ENCODE measurements at places on chromosomes 12 and 14.

DNA sequence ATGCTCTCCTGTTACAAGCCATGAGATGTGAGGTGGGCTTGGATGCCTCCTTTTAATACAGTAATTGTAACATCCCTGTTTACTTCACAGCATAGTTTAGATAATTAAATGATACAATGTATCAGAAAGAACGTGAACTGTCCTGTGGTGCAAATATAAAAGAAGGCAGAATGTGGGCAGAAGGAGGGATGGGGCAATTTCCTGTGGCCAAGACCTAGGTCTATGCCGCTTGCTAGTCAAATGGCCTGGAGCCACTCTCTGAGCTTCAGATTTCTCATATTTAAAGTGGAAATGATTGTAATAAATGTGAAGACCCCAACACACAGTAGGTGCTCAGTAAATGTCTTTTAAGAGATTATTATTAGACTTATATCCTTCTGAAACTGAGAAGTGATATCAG, 24.0 kb upstream of the EVL start:
- DNase-seq, result no peak

- DNase-seq, result no peak
Measured at GRCh38 chr12:124675881-124676713, 108.7 kb upstream of the NCOR2 start.

DNA sequence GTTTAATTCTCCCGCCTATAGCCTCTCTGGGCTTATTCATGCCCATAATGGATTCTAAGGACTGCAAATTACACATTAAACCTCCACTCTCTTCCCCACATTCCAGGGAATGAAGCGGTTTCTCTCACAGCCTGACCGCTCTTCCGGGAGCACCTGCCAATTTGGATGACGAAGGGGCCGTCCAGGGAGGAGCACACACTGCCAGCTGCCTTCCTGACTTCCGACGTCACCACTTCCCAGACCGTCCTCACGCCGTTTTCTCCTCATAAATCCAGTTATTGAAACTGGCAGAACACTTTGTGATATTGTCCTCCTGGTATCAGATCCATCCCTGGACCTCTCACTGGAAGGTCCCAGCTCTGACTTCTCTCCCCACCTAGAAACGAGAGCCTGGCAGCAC, 87.6 kb downstream of the GCH1 start:
- DNase-seq, result no peak

GRCh38 chr12:13060581-13060980, 16.4 kb downstream of the FAM234B start:
- no peak for DNase-seq

GRCh38 chr12:107917912-107918800, 143.7 kb downstream of the ASCL4 start:
- no peak for DNase-seq

DNA sequence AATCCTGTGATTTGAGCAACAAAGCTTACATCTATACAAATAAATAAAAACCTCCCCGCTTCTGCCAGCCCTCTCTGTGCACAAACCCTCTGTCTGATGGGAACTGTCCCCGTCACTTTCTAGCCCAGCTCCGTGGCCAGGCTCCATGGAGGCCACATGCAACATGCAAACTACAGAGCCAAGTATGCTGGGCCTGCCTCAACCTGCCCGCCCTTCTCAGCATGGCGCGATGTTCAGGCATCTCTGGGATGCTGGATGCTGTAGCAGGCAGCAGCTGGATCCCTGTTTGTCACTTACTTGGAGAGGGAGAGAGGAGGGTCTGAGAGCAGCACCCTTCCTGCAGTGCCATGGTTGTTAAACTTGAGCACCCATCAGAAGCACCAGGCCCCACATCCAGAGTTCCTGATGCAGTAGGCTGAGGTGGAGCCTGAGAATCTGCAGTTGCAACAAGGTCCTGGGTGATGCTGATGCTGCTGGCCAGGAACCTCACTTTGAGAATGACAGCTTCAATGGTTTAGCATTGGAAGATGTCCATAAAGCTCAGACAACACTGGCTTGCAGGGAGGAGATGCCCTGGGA, 32.4 kb downstream of the CLMN start:
- no peak for DNase-seq

- DNase-seq, result peak; percentile 8
Measured at GRCh38 chr12:66409195-66409871, 107.0 kb downstream of the HELB start.

DNA sequence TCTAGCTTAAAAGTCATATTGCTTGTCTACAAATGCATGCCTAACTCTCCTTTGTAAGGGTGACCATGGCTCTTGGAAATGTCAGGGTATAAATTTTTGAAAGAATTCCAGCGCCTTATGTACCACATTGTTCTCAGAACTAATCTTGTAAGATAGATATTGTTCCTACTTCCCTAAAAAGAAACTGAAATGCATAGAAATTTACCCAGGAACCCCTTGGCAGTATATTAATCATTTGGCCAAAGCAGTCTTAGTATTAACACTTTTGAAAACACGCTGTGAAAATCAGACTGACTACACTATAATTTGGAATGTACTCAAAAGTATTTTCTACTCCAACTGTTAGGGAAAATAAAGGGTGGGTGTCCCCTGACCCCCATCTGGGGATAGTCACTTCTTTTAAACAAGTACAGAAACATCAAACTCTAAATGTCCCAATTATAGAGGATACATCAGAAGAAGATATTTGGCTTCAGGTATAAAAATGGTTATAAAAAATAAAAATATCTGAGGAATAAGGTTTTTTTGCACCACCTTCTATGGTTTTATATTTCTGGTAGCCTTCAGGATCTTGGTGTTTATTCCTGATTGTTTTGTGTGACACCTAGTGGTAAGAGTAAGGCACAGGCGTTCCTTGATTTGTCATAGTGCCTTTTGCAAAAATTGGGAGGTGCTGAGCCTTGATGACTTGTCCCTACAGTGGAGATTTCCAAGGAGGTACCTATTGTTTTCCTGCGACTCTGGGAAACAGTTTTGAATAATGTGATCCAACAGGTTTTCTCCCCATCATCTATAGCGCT, 2.2 kb upstream of the NFKBIA start:
- no peak for DNase-seq

DNA sequence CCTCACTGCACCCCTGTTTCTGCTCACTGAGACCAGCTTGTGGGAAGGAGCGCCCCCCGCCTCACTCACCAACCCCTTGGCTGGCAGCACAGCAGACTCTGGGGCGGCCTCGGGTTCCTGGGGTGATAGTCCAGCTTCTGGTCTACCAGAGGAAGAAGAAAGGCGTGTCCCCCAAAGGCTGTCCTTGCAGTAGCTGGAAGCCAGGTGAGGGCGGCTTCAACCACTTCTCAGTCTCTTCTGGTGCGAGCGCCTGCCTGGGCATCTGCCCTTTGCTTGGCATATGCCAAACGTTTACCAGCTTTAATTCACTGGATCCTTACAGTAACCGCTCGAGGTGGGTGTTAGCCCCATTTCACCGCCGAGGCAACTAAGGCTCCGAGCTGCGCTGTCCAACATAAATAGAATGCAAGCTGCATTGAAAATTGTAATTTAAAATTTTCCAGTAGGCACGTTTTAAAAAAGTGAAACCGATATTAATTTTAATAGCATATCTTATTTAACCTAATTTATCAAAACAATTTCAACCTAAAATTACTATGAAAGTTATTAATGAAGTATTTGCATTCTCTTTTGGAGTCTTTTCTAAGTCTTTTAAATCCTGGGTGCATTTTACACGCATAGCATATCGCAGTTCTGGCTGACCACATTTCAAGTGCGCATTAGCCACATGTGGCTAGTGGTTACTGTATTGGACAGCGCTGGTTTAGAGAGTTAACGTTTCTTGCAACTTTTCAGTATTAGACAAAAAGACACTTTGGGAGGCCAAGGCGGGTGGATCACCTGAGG, 872 bp downstream of the FAM177A1 start:
- DNase-seq, result no peak

DNA sequence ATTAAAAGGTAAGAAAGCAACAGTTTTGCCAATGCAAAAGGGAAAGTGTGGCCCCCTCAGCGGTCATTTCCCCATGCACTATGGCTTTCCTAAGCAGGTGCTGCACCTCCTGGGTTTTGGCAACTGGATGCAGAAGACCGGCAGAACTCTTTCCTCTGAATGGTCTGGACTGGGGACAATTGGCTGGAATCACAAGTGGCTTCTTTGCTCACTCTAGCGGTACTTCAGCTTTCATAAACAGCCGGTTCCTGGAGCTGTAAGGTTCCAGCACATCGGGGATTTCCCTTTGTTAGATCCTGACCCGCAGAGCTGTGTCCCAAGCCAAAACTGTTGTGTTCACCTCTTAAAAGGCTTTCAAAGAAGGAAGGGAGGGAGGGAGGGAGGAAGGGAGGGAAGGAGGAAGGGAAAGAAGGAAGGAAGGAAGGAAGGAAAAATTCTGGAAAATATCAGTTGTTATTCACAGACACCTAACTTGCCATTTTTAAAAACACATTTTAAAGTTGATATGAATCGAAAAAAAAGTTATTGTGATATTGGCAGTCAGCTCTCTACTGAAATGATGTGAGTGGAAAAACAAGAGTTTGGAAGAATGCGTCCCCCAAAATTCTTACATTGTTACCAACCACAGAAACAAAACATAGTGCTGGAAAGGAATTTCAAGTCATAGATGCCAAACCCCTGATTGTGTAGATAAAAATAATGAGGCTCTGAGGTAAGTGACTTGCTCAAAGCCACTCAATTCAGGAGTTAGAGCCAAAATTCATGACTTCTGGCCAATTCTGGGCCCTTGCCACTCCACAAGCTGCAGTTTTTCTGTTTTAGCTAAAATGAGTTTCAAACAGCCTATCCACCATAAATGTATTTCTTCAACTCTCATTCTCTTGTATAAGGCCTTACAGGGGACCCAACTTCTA, 220.6 kb upstream of the HMGA2 start:
- peak; percentile 57 for DNase-seq

GRCh38 chr14:51692646-51693045, 40.9 kb downstream of the FRMD6 start:
- no peak for DNase-seq

GRCh38 chr14:95535226-95536021, 574 bp downstream of the GLRX5 start:
- no peak for DNase-seq

- DNase-seq, result no peak
Measured at GRCh38 chr14:20632448-20632830, 9.1 kb downstream of the OR6S1 start.
